Ureter (tissue), 1 donor: ENCODE measurements at places on chromosomes 2 and 18. TPM values are rescaled to one million over a fixed set of nuclear protein-coding genes. Genes with fewer than 3 reads are reported as not detected.

DNA sequence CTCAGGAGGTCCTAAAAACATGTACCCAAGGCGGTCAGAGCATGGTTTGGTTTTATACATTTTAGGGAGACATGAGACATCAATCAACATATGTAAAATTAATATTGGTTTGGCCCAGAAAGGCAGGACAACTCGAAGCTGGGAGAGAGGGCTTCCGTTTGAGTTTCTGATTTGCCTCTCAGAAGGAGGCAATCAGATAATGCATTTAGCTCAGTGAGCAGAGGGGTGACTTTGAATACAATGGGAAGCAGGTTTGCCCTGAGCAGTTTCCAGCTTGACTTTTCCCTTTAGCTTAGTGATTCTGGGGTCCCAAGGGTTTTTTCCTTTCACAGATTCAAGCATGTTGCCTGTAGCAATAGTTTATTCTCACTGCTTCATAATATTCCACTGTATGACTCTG is 12.6 kb downstream of the SPOPL start:
- DNase-seq: no peak

DNA sequence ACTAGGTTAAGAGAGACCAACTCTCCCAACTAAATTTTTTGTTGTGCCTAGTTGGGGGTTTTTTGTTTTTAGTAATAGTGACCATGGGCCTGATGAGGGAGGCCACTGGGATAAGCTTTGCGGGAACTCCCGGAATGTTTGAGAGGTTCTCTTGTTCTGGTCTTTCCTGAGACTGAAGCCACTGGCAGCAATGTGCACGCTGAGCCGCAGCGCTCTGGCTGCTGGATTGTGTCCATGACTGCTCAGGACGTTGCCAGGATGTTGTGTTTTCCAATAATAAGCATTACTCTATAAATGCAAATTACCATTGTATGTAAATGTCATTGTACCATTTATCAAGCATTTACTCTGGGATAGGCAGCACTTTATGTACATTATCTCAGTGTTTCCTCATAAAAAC is 126.1 kb downstream of the GALNT1 start:
- DNase-seq: no peak

MXD1 gene
- 11.8 TPM for total RNA-seq

- DNase-seq: no peak
Measured at GRCh38 chr18:1147730-1148129, 243.1 kb downstream of the ADCYAP1 start.

SNED1 gene
- total RNA-seq: 41.8 TPM

GRCh38 chr2:189375842-189376241 is 65.4 kb upstream of the WDR75 start:
- DNase-seq: no peak

LTBP1 gene
- total RNA-seq: 80.1 TPM

DNA sequence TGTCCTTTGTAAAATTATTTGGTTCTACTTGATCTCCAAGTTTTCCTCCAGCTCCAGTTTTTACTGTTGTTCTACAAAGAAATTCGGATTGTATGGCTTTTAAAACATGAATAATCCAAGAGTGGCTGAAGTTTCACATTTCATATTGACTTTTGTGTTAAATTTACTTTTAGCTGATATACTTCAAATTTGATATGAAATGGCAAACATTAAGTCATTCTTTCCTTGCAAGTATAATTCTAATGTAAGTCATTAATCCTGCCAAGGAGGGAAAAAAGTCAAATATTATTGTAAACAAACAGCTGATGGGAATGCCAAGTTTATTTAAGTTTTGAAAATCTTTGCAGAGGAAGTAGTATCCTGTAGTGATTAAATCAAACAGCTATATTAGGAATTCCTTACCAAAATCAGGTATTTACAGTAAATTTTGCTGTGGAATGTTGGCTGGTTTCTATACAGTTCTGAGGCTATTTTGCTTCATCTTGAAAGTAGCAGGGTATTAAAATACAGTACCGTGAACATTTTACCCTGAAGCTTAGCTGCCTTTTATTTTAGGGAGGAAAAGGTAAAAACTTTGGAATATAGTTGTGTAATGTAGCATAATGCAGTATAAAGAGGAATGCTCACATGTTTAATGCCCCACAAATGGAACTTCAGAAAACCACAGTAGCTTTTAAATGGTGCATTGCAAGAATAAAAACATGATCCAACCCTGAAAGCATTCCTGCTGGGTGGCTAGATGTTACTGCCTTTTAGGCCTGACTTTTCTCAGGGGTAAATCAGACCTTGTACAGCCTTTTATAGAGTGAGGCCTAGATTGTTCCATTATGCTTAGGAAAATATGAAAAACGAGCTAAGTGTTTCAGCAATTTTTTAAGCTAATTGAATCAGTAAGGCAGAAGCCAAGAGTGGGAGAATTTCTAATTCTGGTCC is 62.7 kb upstream of the NT5C1B start:
- no peak for DNase-seq

- peak; percentile 55 for DNase-seq
Measured at GRCh38 chr2:187499941-187500532, 52.0 kb upstream of the CALCRL start.
